ENCODE measurements at places on chromosomes 6 and 20.
A peak's percentile ranks its signal among the peaks of the same experiment; 100 is the strongest.

GRCh38 chr20:32798046-32798981, 21.4 kb upstream of the MAPRE1 start:
- DNase-seq, result peak; percentile 42

GRCh38 chr20:45098103-45098773, 2.7 kb downstream of the KCNS1 start:
- no peak for DNase-seq

DNA sequence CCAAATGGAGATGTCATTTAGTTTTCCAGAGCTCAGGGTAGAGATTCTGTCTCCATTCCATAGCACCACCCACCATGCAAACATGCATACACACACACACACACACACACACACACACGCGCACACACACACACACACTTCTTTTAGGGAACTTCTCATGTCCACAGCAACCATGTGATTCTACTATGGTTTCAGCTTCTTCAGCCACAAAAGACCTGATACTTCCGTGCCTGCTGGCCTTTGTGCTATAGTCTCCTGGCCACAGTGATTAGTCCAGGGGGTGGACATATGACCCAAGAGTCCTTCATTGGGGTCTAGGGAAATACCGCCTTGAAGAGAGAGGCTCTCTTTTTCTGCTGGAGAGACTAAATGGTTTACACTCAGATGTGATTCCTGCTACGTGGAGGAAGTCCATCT, 53.5 kb downstream of the CARMIL1 start:
- no peak for DNase-seq

DNA sequence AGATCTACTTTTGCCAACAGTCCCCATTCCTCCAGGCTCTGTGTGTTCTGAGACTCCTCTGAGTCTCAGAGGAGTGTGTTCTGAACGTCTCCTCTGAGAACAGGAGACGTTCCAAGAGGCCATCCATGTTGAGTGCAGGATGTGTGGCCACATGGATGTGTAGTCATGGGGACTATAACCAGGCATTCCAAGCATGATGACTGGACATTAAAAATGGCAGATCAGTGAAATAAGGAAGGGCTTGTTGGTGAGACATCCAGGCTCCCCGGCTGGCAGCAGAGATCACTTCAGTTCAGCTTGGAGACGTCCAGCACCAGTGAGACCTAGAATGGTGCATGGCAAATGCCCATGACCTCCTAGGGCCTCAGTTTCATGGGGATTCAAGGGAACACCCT, 34.3 kb upstream of the POU5F1 start:
- DNase-seq, result no peak

DNA sequence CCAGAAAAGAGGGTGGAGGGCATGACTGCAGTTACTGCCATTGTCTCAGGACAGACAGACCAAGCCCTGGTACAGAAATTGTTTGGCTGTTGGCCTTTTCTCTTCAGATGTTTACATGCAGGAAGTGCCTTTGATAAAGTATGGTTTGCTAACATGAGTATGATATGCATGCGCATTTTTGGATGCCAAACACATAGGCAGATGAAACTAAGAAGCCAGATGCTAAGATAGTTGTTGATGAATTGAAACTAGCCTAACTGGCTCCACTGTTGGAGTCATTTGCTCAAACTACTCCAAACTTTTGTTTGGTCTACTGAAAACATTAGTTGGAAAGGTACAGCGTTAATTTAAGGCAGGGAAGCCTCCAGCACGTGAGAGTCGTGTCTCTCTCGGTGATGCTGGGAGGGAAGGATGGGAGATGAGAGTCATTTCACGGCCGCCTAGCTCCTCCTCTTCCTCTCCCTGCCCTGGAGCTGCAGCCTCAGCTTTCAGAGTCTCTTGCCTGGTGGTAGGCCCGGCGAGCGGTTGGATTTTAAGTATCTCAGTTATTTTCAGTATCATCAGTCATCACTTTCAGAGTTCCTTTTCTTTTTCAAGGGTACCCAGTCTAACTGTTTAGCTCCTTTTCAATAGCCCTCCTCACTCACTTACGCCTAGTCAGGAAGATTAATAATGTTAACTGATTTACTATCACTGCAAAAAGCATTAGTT, 29.7 kb downstream of the RREB1 start:
- peak; percentile 28 for DNase-seq

DNA sequence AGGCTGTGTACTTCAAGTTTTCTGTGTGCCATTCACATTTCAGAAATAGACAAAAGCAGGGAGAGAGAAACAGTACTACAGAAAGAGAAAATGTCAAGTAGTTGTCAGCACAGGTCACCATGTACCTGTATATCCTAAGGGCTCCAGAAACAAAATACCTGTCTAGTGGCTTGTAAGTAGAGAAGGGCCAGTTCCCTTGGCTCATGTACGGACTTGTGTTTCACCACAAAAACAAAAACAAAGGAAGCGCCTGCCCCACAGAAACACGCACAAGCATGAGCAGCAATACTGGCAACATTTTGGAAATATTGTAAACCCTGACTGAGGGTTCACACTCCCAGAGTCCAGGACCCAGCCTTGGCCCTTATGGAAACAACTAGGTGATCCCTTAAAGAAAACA, 44.3 kb downstream of the CNKSR3 start:
- DNase-seq, result no peak

- DNase-seq, result no peak
These were observed 203.3 kb upstream of the TAB2 start for GRCh38 chr6:149114167-149114566.

GRCh38 chr6:133115946-133116345, 125.2 kb upstream of the EYA4 start:
- no peak for DNase-seq

DNA sequence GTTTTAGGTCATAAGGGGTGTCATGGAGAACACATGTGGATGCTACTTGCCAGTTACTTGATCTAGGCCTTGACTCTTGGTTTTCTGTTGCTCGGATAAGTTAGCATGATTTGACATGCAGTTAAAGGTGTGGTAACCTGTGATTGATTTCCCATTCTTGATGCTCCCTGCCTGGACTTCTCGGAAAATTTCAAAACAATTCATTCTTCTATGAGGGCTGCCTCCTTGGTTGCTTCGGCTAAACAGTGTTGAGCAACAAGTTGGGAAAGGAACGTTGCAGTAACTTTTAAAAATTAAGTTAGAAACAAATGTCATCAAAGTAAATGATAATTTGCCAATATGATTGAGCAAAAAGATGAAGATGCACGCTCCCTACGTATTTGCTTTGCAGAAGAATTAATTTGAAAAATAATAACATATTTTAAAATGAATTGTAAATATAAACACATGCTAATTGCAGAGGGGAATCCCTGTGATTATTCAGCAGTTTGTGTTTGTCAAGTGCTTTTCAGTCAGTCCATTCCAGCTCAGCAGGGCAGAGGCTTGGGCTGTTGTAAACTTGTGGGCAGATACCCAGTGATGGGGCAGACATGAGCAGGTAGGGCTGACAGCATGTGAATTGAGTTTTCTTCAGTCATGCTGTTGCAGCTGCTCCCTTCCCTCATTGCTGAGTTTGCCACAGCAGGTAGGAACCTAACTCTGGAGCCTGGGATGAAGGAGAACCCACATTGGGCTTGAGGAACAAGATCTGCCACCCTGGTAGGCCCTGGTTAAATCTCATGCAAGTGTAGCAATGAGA, 110.2 kb downstream of the ESR1 start:
- no peak for DNase-seq

GRCh38 chr6:109486068-109486467, 3.0 kb upstream of the ZBTB24 start:
- no peak for DNase-seq

GRCh38 chr6:127937102-127937501, 36.2 kb upstream of the THEMIS start:
- no peak for DNase-seq

DNA sequence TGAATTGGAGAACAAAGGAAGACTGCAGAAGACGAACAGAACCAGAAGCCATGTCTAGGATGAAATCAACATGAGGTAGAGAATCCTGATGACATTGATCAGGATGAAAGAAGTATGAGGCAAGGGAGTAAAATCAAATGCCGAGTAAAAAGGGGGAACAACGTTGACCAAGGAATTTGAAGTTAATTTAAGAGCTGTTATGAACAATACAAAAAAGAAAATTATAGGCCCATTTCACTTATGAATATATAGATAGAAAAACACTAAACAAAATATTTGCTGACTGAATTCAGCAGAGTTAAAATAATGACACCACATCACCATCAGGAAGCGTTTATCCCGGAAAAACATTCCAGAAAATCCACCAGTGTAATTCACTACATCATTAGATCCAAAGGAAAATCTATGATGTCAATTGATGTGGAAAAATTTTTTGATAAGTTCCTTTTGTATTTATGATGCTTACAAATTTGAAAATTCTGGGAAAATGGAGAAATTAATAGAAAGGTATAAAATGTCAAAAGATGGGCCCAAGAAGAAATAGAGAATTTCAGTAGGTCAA, 8.1 kb upstream of the CCN5 start:
- DNase-seq, result no peak

GRCh38 chr6:112205427-112206109, 48.8 kb downstream of the LAMA4 start:
- DNase-seq, result no peak

- DNase-seq, result no peak
These were observed 21.0 kb downstream of the JPH2 start for GRCh38 chr20:44166008-44166407.

GRCh38 chr6:24802271-24803059, 3.7 kb upstream of the ARMH2 start:
- no peak for DNase-seq

GRCh38 chr6:15176816-15177370, 69.0 kb upstream of the JARID2 start:
- no peak for DNase-seq

DNA sequence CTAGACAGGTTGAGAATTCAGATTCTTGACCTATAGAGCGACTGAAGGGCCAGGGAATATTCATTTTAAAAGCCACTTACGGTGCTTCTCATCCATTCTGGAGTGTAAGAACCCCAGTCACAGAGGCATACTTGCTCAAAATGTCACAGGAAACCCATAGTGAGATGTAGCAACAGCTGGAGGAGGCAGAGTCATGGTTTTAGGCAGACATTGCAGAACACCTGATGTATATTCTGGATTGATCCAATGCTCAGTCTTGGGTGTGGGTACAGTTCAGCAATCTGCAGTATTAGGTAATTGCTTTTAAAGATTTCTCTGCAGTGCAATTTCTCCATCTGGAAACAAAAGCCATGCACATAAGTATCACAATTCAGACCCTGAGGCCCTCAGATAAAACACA, 137.4 kb upstream of the SLC22A23 start:
- DNase-seq, result no peak

- no peak for DNase-seq
These were observed 1289.1 kb upstream of the ADGRB3 start for GRCh38 chr6:67345946-67346345.

- no peak for DNase-seq
These were observed 24.3 kb downstream of the TMEM74B start for GRCh38 chr20:1160496-1160895.

GRCh38 chr20:2140561-2140960, 38.9 kb downstream of the STK35 start:
- DNase-seq, result no peak

DNA sequence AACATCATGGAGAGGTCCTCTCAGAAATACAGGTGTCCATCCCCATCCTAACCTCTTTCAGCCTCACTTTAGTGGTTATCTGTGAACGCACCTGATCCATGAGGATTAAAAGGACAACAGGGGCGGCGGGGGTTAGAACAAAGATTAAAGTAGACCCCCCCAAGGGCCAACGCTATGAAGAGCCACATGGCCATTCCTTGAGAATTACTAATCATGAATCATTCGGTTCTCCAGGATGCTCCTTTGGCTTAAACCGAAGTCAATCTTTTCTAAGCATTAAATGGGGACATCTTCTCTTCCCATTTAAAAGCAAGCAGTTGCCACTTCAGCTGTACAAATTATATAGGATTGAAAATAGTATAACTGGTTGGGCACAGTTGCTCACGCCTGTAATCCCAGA, 212.4 kb downstream of the GMPR start:
- no peak for DNase-seq

GRCh38 chr20:25984933-25985332, 288.3 kb upstream of the ZNF337 start:
- DNase-seq, result peak; percentile 79

DNA sequence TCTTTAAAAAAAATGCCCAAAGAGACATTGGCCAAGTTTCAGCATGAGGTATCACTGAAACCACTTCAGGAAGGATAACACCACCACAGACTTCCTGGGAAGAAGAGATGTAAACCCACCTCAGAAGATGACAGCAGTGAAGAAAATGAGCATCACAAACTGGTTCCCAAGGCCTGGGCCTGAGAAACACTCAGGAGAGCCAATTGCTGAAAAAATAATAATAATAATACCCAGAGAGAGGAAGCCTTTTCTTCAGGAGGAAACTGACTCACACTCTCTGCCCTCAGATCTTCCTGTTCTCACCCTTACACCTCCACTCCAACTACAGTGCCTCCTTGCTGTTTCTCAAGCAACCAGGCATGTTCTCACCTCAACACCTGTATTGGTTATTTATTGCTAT, 68.1 kb upstream of the MAFB start:
- DNase-seq, result no peak
